ENCODE measurements at places on chromosomes 12 and 14. TPM values are rescaled to one million over a fixed set of nuclear protein-coding genes. Genes with fewer than 3 reads are reported as not detected.
A peak's percentile ranks its signal among the peaks of the same experiment; 100 is the strongest.

DNA sequence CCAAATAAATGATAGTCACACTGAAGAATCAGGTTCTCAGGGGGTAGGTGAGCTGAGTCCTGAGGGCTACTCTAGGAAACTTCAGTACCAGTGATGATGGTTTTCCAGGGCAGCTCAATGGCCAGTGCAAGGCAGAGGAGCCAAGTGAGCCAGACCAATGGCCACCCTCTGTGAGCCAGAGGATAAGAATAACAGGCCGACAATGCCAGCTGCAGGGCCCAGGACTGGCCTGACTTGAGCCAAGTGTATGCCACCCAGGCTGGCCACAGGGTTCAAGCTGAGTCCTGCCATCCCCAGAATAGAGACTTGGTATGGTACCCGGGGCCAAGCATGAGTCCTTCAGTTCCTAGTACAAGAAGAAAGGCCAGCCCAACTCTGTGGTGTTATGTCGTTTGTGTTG lies 355.5 kb downstream of the DPF3 start:
- no peak for DNase-seq

- peak; percentile 54 for DNase-seq
These were observed 1084.7 kb downstream of the SLC6A15 start for GRCh38 chr12:83827860-83828259.

GRCh38 chr14:28407996-28408395 lies 358.6 kb upstream of the FOXG1 start:
- no peak for DNase-seq

DNA sequence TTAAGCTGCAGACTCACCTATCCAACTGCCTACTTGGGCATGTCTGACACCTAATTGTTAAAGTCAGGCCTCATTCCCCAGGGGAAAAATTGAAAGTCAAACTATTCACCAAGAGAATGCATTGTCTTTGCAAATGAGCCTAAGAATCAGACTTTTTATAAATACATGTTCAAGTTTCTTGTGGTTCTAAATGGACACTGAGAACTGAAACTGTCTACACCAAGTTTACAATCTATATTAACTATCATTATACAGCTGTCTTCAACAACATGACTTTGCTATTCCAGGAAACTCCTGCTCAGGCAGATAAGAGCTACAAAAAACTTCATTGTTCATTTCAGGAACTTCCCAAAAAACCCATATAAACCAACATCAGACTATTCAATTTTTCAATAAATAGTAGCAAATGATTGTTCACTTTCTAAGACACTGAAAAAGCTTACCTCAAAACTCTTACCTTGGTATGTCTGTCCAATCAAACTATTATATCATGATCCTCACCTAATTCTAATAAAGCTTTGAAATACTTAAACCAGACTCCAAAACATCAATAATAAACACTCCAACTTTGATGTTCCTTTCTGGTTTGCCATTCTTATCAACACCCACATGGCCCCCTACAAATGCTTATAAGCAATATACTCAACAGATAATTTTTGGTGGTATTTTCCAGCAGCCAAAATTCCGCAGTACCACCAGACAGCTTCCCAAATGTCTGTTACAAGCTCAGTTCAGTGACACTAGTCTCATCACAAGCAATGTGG lies 24.2 kb downstream of the CDK17 start:
- DNase-seq = no peak

GRCh38 chr12:92764831-92765230 lies 62.0 kb downstream of the PLEKHG7 start:
- no peak for DNase-seq

DNA sequence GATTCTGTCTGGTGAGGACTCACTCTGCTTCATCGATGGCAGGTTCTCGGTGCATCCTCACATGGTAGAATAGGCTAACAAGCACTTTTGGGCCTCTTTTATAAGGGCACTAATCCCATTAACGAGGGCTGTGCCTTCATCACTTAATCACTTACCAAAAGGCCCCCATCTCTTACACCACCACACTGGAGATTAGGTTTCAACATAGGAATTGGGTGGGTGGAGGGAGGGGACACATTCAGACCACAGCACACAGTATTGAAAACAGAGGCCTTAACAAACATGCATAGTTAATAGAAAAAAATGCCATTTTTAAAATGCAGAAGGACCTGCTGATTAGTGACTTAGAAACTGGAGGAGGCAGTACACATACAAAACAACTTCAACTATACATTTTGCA lies 61.6 kb downstream of the SPPL3 start:
- peak; percentile 33 for DNase-seq

GRCh38 chr12:42129595-42130204 lies 15.0 kb downstream of the GXYLT1 start:
- peak; percentile 66 for DNase-seq

DNA sequence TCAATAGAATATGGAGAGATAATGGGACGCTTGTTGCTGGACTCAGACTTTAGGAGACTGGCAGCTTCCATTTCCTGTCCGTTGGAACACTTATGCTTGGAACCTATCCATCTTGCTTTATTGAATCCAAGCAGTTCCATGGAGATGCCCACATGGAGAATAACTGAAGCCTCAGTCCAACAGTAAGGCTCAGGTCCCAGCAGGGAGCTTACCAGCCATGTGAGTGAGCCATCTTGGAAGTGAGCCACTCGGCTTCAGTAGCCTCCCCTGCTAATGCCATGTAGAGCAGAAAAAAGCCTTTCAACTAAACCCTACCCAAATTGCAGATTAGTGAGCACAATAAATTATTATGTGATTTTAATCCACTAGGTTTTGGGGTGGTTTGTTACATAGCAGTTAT lies 538.8 kb upstream of the STXBP6 start:
- DNase-seq = no peak

GRCh38 chr12:96587691-96588090 lies 98.3 kb downstream of the CFAP54 start:
- no peak for DNase-seq

DNA sequence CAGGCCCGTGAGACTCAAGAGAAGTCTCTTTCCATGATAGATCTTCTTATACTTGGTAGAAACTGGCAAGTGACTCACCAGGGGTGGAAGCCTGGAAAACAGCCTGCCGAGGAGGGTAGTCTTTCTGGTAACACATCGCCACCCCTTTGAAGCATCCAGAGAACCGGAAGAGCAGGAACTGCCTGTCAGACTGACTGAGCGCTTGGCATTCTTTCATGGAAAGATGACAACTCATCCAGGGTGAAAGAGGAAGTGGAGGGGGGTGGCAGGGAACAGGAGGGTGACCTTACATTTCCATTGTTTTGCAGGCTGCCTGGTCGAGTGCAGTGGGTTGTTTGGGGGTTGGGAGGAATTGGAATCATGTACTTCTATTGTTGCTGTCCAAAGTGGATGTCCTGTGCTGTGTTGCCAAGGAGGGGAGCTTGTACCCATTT lies 34.5 kb downstream of the PRKCH start:
- DNase-seq = no peak

DNA sequence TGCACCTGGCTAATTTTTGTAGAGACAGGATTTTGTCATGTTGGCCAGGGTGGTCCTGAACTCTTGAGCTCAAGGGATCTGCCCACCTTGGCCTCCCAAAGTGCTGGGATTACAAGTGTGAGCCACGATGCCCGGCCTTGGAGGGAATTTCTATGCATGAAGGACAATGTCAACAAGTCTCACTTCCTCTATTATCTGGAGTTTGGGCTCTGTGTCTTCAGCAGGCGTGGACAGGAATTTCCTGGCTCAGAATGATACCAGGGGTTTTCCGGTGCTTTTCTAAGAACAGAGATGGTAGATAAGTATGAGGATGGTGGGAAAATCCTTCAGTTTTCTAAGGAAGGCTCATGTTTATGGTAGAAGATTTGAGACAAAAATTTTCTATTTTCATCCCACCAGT lies 75.0 kb upstream of the CCDC60 start:
- no peak for DNase-seq

DNA sequence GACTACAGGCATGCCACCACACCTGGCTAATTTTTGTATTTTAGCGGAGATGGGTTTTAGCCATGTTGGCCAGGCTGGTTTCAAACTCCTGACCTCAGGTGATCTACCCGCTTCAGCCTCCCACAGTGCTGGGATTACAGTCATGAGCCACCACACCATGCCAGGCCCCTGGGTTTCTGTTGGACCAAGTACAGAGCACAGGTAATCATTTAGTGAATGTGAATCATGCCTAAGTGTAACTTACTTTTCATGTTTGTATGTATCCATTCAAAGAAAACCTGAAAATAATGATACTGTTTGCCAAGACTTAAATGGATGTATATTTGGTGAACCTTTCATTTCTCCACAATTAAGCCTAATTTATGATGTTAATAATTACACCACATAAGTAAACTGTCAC lies 65.9 kb downstream of the FGD6 start:
- no peak for DNase-seq

- no peak for DNase-seq
These were observed 100.9 kb upstream of the PKP2 start for GRCh38 chr12:32997471-32997870.

DNA sequence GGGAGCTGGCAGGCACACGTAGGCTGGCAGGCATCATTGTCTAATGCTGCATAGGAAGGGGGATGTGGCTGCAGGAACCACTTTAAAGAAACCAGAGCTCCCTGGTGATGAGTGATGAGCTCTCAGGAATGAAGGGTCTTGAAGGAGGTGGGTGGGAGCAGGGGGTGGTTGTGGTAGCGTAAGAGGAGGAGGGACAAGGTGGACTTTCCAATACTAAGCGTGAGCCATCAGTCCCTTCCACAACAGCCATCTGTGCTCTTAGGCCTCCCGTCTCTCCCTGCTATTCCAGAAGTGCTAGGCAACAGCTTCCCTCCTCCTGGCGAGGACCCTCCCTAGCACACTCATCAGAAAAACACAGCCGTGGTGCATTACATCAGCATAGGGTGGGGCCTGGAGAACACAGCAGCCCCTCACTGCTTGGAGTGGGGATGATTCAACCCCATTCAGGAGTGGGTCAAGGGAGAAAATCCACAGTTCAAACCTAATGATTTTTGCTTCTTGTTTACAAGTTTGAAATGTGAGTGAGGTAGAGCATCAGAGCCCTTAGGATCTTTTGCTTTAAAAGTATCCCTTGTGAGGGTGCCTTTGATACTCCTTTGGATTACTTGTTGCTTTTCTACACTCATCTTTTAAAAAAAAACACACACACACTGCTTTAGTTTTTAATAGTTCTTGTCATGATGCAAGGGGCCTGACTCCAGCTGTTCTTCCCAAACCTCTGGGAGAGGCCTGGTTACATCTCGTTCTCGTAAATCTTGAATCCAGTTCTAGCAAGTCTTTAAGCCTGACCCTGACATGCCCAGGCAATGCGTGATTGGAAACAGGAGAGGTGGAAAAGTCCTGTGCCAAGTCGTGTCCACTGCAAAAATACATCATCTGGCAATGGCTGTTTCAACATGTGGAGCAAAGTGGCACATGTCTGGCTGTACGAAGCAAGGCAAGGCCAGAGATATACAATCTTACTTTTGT lies 356.4 kb upstream of the DDHD1 start:
- DNase-seq = peak; percentile 9

Gene OR5AU1
- not detected for total RNA-seq

Gene FAM186B
- 0.25 TPM for total RNA-seq

All from neural progenitor cell (in vitro differentiated cells).